ENCODE measurements at places on chromosomes 2 and 18.

DNA sequence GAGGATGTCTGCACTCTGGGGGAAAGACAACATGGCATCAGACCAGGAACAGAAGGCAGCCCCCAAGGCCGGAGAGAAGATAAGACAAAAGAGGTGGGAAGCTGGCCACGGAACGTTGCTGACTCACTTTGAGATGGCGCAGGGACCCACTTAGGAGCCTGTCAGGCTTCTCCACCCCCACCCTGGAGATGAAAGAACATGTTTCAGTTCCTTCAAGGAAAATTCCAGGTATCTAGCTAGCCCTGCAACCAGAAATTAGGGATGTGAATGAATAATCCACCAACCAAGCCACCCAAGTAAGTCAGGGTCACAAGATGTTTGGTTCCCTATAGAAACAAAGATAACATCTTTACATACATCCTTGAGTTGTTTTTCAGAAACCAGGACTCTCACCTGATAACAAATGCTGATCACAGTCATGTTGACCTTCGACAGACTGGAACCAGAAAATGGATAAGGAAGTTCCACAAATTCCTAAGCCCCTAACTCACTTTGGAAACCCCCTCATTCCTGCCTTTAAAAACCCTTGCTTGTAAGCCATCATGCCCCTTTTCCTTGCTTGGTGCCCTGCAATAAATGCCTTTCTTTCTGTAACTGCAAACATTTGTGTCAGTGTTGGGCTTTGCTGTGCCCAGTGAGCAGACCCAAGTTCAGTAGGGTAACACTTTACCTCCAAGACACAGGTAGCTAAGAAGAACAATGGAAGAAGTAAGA, 31.9 kb downstream of the PSTPIP2 start:
- peaks cover 14% of the 10 kb centered on the region for H3K36me3 ChIP-seq
- H3K4me1 ChIP-seq: peaks cover 40% of the 10 kb centered on the region
- peak overlapping the region; percentile 55 for H3K27ac ChIP-seq
- no peak for DNase-seq
- no peak overlapping the region for H3K4me3 ChIP-seq

GRCh38 chr18:56606618-56607017, 31.8 kb downstream of the TXNL1 start:
- H3K4me3 ChIP-seq: no peak overlapping the region
- no peak for DNase-seq
- peaks cover 22% of the 10 kb centered on the region for H3K36me3 ChIP-seq
- no peaks in the 10 kb centered on the region for H3K4me1 ChIP-seq
- no peak overlapping the region for H3K27ac ChIP-seq
- no peaks in the 10 kb centered on the region for H3K27me3 ChIP-seq

DNA sequence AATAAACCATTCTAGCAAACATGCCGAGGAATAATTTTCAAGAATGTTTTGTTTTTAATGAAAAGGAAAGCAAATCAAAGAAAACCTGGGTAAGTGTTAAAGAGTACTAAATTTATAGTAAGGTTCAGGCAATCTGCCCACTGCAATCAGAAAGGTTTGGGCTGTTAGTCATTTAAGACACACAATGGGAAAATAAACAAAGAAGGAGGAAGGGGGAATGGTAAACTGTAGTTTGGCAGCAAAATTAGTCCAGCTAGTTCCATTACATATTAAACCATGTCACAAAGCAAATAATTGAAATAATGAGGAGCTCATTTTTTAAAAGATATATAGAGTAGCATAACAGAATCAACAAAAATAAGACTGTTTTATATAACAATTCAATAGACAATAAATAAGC, 87.5 kb upstream of the COPS8 start:
- H3K27me3 ChIP-seq: peaks cover 10% of the 10 kb centered on the region
- DNase-seq: no peak
- H3K4me3 ChIP-seq: no peak overlapping the region
- H3K36me3 ChIP-seq: no peaks in the 10 kb centered on the region
- no peak overlapping the region for H3K27ac ChIP-seq

- H3K4me1 ChIP-seq: peaks cover 33% of the 10 kb centered on the region
- no peak overlapping the region for H3K4me3 ChIP-seq
- no peaks in the 10 kb centered on the region for H3K27me3 ChIP-seq
- no peak for DNase-seq
- H3K27ac ChIP-seq: no peak overlapping the region
Measured at GRCh38 chr2:131153529-131153928, 48.4 kb downstream of the PLEKHB2 start.

- no peak overlapping the region for H3K27ac ChIP-seq
- no peak for DNase-seq
- peaks cover 3% of the 10 kb centered on the region for H3K4me1 ChIP-seq
- H3K27me3 ChIP-seq: peaks cover 3% of the 10 kb centered on the region
- no peaks in the 10 kb centered on the region for H3K36me3 ChIP-seq
- H3K4me3 ChIP-seq: no peak overlapping the region
Measured at GRCh38 chr2:3659447-3660432, 1.7 kb downstream of the ALLC start.

DNA sequence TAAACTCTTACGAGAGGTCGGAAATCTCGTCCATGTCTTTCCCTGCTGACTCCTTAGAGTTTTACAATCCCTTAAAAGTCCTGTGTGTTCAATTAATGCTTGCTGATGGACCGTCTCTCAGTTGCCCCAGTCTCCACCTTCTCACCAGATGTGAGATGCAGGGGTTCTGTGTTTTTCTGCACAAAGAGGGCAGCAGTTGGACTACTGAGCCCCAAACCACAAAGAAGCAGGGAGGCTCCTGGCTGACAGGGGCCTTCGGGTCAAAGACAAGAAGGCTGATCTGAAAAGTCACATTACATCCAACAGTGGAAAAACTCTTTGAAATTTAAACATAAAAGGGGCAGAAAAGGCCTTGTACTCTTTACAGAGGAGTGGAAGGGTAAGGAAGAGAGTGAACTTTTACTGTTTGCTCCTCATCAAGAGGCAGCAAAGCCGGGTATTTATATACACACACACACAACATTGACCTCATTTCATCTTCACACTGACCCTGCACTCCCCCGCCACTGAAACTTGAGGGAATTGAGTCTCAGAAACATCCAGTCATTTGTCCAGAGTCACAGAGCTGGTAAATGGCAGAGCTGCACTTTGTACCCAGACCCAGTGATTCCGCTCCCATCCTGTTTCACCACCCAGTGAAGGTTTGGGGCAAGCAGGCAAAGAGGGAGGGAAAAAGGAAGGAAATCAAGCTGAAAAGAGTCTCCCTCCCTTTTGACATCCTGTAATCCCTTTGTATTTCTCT, 23.7 kb downstream of the MRPL33 start:
- no peaks in the 10 kb centered on the region for H3K36me3 ChIP-seq
- no peak overlapping the region for H3K4me3 ChIP-seq
- no peak for DNase-seq
- H3K27ac ChIP-seq: no peak overlapping the region
- no peaks in the 10 kb centered on the region for H3K4me1 ChIP-seq

DNA sequence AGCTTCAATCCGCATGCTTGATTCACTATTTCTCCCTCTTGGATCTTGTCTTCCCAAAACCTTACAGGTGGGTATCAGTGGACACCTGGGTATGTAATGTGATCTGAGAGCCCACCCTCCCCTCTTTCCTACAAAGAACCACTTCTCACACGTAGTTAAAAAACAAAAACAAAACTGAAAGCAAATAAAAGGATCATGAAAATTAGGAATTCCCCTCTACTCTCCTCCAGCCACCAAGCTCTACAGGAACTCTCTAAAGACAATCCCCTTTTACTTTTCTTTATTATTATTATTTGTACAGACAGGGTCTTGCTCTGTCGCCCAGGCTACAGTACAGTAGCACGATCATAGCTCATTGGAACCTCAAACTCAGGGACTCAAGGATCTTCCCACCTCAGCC, 40.8 kb upstream of the MYO1B start:
- H3K4me1 ChIP-seq: peaks cover 46% of the 10 kb centered on the region
- H3K36me3 ChIP-seq: peaks cover 1% of the 10 kb centered on the region
- no peaks in the 10 kb centered on the region for H3K27me3 ChIP-seq
- peak overlapping the region; percentile 78 for H3K27ac ChIP-seq
- no peak for DNase-seq
- peak overlapping the region; percentile 35 for H3K4me3 ChIP-seq

- H3K4me3 ChIP-seq: no peak overlapping the region
- peaks cover 4% of the 10 kb centered on the region for H3K36me3 ChIP-seq
- H3K27ac ChIP-seq: no peak overlapping the region
- peaks cover 27% of the 10 kb centered on the region for H3K4me1 ChIP-seq
- no peaks in the 10 kb centered on the region for H3K27me3 ChIP-seq
Measured at GRCh38 chr2:42230891-42231290, 61.7 kb downstream of the EML4 start.

Measured in activated CD4-positive, alpha-beta T cell treated with anti-CD3 and anti-CD28 coated beads, Interleukin-2, amount 10 ng/mL, durations not matched to agents 7 days and 5 days (primary cell).